NCI-H460 (cell line): ENCODE measurements at places on chromosomes 13 and 19. TPM values are rescaled to one million over a fixed set of nuclear protein-coding genes. Genes with fewer than 3 reads are reported as not detected.

- DNase-seq: no peak
Observed at GRCh38 chr13:98549728-98550317, 27.1 kb downstream of the STK24 start.

DNA sequence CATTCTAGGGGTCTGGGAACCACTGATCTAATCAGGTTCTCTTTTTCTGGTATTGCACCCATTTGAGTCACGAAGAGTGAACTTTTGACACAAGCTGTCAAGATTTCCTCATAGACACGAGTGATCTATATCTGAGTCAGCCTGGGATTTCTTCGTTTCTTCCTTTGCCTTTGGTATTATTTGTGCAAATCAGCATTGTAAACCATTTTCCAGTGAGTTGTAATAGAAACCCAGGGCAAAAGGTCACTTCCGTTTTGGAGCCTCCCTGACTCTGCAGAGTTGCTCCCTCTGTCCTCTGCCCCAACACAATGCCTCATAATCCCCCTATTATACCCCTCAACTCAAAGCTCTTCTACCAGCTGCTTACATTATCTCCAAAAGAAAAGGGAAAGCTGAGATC lies 615.1 kb downstream of the EFNB2 start:
- DNase-seq: peak; percentile 73

GRCh38 chr19:46492841-46493235 lies 2.8 kb downstream of the PNMA8B start:
- DNase-seq: no peak

DNA sequence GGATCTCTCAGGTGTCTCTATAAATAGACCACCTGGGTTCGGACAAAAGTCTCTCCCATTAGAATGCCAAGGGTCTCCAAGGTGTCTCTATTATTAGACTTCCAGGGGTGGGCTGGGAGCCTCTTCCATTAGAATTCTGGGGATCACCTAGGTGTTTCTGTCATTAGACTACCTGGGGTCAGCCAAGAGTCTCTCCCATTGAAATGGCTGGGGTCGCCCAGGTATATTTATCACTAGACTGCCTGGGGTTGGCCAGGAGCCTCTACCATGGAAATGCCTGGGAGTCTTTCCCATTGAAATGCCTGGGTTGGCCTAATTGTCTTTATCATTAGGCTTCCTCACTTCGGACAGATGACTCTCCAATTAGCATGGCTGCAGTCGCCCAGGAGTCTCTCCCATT lies 1565.5 kb downstream of the UQCRFS1 start:
- no peak for DNase-seq

Gene FFAR1
- total RNA-seq: not detected in 2 replicates

DNA sequence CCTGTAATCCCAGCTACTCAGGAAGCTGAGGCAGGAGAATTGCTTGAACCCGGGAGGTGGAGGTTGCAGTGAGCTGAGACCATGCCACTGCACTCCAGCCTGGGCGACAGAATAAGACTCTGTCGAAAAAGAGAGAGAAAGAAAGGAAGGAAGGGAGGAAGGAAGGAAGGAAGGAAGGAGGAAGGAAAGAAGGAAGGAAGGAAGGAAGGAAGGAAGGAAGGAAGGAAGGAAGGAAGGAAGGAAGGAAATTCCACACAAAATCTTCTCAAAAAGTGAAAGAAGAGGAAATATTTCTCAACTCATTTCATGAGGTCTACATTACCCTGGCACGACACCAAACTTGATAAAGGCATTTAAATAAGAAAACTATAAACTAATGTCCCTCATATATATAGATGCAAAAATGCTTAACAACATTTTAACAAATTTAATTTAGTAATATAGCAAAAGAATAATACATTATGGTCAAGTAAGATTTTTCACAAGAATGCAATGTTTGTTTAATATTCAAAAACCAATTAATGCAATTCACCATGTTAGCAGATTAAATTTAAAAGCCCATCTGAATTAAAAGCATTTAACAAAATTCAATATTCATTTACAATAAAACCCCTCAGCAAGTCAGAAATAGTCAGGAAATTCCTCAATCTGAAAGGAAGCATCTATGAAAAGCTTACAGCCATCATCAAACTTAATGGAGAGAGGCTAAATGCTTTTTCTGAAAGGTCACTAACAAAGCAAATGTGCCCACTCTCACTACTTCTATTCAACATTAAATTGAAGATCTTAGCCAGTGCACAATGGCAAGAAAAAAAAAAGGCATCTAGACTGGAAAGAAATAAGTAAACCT lies 12.0 kb upstream of the CPB2 start:
- no peak for DNase-seq

DNA sequence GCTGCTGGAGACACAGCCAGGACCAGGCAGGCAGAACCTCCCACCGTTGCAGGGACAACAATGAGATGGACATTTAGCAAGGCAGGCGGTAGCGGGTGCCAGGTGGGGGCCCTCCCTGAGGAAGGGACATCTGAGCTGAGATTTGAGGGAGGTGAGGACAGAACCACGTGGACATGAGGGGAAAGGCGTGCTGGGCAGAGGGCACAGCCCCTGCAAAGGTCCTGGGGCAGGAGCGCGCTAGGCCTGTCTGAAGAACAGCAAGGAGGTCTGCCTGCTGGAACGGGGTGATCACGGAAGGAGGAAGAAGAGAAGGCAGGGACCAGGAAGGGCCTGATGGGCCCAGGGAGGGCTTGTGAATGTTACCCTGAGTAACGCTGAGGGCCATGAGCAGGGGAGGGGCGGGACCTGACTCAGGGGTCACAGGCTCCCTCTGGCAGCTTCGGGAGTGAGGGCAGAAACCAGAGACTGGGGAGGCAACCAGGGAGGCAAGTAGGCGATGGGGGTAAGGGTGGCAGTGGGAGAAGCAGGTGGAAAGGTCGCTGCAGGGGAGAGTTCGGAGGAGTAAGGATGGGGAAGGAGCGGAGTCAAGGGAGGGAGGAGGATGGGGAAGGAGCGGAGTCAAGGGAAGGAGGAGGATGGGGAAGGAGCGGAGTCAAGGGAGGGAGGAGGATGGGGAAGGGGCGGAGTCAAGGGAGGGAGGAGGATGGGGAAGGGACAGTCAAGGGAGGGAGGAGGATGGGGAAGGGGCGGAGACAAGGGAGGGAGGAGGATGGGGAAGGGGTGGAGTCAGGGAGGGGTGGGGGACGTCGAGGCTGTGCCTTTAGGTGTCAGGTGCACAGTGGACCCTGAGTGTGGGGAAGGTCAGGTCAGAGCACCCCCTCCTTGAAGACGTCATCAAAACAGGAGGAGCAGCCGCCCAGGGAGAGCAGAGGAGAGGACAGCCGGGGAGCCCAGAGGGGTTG lies 15.7 kb upstream of the B3GNT3 start:
- DNase-seq: peak; percentile 72

DNA sequence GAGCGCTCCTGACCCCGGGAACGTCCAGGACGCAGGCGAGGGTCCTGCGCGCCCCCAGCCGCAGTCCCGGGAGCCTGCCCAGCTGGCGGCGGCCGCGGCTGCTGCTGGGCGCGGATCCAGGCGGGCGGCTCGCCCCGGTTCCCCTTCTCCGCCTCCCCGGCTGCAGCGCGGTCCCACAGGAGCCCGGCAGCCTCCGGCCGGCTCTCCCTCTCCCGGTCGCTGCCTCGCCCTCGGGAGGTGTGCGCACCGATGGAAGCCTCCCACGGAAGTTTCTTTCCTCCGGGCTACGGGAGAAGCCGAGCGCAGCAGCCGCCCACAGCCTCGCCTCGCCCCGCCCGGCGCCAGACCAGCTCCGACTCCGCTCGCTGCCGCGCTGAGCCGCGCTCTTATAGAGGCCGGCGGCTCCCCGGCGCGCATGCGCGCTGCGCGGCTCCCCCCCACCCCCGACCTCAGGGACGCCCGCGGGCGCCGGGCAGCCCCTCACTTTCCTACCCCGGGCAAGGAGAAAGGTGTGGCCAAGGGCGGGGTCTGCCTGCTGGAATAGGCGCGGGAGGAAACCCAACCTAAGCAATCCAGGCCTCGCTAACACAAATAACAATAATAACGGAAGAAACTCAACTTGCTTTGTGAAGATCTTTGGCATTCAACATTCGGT lies at the start of gene SHISA2:
SHISA2 (minus strand) TSS at position 360 of the 655 bp plus-strand sequence. CDS start 1,041 bp downstream, outside the sequence.
- DNase-seq: no peak

Gene DAND5
- not detected in 2 replicates for total RNA-seq

DNA sequence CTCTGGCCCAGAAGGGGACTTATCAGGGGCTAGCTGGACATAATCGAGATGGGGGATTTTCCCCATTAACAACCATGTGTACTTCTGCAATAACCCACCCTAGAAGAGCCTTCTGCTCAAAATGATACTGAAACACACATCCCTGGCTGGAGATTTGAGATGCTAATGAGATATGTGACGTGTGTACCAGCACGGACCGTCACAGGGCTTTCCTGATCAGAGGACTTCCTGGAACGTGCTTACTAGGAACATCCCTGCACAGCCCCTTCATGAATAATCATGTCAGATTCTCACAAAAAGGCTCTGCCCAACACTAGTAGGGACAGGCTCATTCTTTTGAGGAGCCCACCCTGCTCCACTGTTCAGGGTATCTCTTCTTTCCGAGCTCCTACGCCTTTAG lies 6.5 kb upstream of the ERVV-1 start:
- no peak for DNase-seq

DNA sequence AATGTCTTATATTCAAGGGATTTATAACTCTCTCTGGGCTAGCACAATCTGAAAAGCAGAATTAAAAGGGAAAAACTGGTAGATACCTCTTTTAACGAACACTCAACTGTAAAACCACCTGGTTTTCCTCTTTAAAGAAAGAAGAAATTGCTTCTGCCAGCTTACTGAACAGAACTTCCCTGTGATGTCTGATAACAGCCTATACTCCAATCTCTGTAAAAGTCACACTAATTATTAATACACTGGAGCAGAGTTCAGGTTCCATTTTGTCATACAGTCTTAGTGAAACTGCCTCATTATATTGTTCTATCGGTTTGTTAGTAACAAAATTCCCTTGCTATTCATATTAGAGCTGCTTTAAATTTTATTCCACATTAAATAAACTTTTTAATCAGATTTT lies 251.0 kb upstream of the STARD13 start:
- DNase-seq: no peak

DNA sequence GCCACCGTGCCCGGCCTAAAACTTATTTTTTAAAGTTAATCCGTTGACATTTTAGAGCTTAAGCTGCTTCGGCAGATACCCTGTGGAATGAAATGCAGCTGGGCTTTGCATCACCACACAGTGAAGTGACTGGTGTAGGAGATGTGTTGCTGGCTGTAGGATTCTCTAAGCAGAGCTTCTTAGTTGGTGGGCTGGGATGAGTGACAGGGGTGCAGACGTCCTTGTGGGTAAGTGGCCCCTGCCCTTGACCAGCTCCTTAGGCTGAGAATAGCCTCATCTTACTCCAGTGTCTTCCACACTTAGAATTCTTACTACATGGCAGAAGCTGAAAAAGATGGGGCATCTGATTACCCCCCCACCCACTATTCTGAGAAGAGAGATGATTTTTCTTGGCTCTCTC lies 11.6 kb downstream of the GATAD2A start:
- DNase-seq: no peak

Gene AMER2
- total RNA-seq: not detected in 2 replicates

Gene FFAR3
- total RNA-seq: not detected in 2 replicates

GRCh38 chr13:99731747-99732146 lies 230.5 kb downstream of the TM9SF2 start:
- no peak for DNase-seq

DNA sequence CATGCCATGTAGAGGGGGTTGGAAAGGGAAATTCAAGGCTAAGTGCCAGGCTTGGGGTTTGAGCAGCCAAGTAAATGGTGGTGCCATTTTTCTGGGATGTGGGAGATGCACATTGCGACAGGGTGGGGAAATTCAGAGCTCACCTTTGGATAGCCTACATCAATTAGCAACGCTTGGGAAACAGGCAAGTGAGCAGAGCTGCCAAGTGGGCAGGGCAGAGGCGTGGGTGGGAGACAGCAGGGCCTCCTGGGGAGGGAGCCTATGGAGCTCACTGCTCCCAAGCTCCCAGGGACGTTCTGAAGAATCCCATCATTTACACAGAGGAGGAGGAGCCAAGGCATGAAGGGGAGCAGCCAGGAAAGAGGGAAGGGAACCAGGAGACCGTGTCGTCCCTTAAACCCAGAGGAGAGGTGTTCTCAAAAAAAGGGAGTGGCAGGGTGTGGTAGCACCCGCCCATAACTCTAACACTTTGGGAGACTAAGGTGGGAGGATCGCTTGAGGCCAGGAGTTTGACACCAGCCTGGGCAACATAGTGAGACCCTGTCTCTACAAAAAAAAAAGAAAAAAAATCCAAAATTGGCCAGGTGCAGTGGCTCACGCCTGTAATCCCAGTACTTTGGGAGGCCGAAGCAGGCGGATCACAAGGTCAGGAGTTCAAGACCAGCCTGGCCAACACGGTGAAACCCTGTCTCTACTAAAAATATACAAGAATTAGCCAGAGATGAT lies 11.5 kb upstream of the CCNE1 start:
- no peak for DNase-seq

GRCh38 chr13:31092646-31093045 lies 69.1 kb downstream of the HSPH1 start:
- DNase-seq: no peak

Gene TNFSF11
- total RNA-seq: not detected in 2 replicates
